ENCODE measurements at places on chromosomes 6 and 20.

DNA sequence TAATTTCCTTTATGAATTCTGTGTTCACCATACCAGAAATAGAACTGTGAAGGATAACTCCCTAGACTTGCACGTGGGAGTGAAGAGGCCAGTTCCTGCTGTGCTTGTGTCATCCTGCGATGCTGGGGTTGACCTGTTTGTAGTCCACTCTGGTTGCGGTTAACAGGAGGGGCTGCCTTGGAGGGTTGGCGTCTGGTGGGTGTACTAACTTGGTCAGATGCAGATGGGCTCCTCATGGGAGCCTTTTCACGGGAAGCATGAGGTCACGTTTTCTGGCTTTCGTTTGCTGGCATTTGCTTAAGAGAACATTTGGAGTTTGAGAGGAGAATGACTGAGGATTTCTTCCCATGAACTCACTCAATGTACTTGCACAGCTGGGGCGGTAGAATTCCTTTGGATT lies 41.2 kb downstream of the IGF2R start:
- no peak for DNase-seq

DNA sequence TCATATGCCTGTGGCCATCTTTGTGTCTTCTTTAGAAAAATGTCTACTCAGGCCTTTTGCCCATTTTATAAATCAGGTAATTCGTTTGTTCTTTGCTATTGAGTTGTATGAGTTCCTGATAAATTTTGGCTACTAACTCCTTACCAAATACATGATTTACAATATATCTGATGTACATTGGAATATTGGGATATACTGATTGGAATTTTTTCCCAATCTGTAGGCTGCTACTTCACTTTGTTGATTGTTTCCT lies 39.2 kb downstream of the BACH2 start:
- no peak for DNase-seq

GRCh38 chr6:35972471-35973367 lies 51.7 kb downstream of the SLC26A8 start:
- peak; percentile 77 for DNase-seq

DNA sequence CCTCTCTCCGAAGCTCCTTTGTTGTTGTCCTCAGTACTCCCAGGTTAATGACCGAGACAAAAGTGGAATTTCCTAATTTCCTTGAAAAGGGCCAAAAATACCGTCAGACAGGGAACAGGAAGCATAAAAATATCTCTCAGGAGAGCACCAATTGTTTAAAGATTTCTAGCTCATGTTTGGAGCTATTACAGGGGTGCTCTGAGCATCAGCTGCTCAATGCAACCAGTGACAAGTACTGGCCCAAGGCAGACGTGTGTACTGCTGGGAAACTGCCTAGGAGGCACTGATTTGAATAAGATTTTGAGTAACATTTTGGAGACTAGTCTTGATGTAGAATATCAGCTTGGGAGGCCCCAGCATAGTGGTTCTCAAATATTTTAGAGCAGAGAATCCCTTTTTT lies 17.3 kb downstream of the LAMA4 start:
- DNase-seq: no peak

DNA sequence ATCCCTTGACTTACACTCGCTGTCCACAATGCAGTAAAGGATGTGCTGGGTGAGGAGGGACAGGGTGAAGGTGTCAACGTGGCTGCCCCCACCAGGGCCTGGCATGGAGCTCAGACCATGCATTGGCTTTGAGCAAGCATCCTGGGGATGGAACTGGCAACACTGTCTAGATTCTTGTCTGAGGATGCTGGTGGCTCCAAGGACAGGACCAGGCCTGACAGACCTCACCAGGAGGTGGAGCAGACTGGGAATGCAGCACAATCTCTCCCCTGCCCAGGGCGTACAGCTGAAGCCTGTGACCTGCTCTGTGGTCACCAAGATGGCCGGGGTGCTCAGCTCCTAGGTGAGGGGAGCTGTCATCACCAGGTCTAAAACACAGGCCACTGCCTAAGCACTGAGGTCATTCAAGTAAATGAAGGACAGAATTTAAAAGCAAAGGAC lies 50.9 kb downstream of the MYH7B start:
- no peak for DNase-seq

DNA sequence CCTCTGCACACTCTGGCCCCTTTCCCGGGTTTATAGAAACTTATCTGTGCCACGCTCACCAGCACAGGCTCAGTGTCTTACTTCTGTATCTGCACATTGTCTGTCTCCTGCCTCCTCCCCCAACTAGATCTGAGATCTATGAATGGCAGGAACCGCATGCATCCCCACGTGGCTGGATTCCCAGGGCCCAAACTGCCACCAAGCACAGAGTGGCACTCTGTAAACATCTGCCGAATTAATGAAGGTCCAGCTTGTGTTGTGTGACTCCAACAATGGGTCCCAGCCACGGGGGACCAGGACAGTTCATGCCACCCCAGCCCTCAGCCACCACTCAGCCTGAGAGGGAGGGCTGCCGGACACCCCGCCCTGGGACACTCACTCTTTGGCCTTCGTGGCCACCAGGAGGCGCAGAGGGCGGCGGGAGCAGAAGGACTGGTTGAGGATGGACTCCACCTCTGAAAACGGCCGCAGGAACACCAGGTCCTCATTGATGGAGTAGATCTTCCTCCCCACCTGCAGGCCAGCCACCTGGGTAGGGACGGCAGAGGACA lies 171.1 kb downstream of the PREX1 start:
- no peak for DNase-seq

DNA sequence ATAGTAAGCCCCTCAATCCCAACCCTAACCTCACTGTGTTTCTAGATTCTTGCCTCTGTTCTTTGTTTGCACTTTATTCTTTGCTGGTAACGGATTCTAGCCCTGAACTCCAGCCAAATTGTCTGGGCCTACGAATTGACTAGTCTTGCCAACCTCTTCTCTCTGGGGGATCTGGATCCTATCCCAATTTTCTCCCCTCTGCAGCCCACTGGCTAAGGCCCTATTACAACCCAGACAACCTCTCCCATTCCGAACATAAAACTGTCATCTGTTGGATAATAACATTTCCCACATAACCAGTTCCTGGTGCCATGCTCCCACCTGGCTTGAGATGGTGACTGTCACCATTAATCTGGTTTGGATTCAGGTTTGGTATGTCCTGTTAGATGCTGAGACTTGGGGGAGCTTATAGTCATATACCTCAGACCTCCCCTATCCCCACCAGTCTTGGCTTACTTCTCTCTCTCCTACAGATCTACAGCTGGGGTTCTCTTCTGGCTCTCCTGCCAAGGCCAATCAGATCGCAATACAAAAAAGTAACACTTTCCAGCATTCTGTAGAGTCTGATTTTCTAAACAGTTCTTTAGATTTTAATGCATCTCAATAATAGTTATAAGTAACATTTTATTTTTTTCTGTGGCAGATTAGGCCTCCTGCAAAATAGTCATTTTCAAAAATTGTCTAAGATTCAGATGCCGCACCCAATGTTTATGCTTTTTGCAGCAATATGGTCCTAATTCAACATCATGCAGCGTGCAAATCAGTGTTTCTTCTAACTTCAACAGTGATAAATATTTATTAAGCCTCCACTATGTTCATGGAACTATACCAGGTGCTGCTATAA lies 29.8 kb upstream of the AHI1 start:
- DNase-seq: no peak

DNA sequence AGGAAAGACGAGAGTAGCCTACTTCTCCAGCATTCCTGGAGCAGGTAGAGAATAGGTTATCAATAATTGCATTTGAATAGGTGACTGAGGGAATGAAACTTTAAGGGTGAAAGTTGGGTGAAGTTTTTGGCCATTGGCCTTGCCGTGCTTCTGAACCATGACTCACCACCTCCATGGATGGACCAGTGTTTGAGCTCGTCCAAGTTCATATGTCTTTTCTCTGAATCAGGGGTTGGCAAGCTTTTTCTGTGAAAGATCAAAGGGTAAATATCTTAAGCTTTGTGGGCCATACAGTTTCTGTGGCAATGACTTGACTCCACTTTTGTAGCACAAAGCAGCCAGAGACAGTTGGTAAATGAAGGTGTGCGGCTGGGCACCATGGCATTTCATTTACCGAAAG lies 31.8 kb downstream of the SNRNP48 start:
- DNase-seq: no peak

- no peak for DNase-seq
Measured at GRCh38 chr20:51211191-51211590, 188.3 kb upstream of the KCNG1 start.

GRCh38 chr6:4723383-4723782 lies 52.8 kb upstream of the CDYL start:
- DNase-seq: no peak

DNA sequence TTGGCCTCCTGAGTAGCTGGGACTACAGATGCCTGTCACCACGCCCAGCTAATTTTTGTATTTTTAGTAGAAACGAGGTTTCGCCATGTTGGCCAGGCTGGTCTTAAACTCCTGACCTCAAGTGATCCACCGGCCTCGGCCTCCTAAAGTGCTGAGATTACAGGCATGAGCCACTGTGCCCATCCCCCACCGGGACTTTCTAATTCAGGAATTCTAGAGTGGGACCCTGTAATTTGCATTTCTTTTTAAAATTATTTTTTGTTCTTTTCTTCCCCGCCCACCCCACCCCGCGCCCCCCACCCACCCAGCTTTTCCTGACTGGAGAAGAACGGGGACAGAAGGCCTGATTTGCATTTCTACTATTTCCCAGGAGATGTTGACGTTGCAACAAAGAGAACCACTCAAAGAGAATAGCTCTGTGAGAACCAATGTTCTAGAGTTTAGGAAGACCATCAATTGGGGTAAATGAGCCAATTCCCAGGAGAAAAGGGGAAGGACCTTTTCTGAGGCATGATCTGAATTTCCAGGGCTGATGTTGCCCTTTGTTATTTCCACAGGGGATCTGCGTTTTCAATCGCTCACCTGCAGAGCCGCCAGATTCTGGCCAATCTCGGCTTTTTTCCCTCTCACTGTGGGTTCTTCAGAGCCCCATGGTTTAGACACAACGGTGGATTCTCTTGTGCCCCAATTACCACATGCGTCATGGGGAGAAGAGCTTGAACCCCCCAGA lies 33.2 kb upstream of the TFAP2C start:
- no peak for DNase-seq

- DNase-seq: peak; percentile 7
Measured at GRCh38 chr6:137944793-137945498, 77.9 kb downstream of the TNFAIP3 start.

- no peak for DNase-seq
Measured at GRCh38 chr6:66851930-66852329, 1144.9 kb upstream of the EYS start.

DNA sequence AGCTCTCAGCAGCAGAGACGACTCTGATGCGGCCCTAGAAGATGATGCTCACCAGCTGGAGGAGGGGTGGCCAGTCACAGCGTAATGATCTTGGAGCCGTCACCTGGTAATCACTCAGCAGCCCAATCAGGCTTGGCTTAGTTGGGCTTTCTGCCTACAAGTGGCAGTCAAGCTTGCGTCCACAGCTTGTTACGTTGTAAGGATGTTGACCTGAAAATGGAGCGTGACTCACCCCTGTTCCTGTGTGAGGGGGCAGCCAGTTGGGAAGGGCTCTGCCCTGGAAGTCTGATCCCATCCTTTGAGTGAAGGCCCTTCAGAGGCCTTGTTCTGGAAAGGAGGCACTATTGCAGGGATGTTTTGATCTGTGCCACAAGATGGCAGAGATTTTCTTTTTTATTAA lies 49.8 kb downstream of the SPATA2 start:
- no peak for DNase-seq

- DNase-seq: no peak
Measured at GRCh38 chr6:44342489-44342888, at the start of gene SPATS1. Gene SPATS1 (plus strand): TSS chr6:44342650. CDS start chr6:44343096, 446 bp downstream.

DNA sequence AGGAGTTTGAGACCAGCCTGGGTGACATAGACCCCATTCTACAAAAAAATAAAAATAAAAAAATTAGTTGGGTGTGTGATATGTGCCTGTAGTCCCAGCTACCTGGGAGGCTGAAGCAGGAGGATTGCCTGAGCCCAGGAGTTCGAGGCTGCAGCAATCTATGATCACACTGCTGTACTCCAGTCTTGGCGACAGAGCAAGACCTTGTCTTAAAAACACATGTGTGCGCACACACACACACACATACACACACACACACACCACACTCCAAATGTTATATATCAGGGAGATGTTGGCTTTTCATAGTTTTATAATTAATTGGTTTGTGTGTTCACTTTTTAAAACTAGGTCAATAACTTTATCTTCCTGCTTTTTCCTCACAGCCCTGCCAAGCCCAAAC lies 110.5 kb downstream of the RTN4IP1 start:
- no peak for DNase-seq

- DNase-seq: no peak
Measured at GRCh38 chr6:13810688-13811446, 3.5 kb downstream of the MCUR1 start.

DNA sequence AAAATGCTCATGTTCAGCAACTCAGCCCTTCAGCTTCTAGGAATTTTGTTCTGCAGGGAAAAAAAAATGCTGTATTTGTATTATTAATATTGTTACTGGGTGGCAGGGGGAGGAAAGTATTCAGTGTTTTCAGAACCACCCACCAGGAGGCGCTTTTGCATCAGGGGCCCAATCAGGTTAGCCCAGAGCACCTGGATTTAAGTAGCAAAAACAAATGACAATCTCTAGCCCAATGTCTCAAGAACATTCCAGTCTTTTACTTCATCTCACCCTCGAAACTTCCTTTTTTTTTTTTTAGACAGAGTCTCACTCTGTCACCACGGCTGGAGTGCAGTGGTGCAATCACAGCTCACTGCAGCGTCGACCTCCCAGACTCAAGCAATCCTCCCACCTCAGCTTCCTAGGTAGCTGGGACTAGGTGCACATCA lies 635 bp upstream of the C20orf203 start:
- no peak for DNase-seq

All from DMS79 (cell line).